ENCODE measurements at places on chromosomes 16 and 17.

DNA sequence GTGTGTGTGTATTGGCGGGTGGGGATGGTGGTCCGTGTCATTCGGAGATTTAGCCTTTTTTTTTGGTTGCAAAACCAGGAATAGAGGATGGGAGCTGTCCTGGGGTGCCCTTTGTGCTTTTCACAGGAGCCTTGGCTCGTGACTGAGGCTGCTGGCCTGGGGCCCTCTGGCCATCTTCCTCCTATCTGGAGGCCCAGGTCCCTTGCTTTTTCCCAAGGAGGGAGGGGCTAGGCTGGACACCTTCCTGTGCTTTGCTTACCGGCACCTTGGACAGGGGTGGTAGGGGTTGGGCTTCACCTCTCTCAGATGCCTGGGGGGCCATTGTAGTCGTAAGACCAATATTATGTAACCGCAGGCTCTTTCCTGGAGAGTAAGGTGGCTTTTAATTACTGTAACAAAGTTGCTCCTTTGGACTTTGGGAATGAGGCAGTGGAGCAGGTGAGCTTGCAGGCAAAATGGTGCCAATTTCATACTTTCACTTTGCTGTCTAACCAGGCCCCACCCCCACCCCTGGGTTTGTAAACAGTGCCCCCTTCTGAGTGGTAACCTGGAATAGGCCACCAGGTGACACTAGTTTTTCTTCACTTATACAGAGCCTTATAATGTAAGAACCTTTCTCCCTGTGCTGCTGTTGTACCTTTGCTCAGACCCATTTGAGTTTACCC, 1.2 kb downstream of the DYNLL2 start:
- DNase-seq, result peak; percentile 55

- DNase-seq, result peak; percentile 56
Observed at GRCh38 chr17:28744104-28744971, 527 bp downstream of the TRAF4 start.

DNA sequence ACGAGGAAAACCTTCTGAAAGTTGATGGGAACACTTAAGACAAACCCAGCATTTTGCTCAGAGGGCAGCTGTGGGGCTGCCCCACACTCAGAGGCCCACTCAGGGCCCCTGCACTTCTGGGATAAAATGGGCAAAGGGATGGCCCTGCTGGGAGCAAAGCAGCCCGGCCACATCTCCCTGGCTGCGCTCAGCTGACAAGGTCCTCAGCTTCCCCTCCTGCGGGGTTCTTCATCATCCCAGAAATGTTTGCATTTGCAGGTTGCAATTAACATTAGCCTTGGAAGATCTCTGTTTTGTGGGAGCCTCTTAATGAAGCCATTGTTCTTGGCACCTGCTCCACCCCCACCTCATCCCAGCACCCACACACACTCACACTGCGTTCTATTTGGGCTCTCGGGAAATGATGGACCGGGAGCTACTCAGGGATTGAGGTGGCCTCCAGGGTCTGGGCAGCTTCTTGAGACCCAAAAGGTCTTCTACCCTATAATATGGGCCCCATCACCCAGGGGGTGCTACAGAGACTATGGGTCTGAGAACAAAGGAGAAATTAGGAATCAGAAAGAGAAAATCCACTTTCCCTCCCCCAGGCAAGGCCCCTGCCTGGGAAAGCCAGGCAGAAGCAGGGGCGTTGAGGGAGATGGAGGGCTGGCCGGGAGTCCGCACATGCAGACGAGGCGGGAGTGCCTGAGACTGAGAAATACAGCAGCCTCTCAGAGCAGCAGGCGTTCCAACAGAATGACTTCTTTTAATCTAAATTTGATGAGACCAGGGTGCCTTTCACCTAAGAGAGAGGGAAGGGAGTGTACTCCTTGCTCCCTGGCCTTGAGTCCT, 53.7 kb upstream of the RPL38 start:
- no peak for DNase-seq

DNA sequence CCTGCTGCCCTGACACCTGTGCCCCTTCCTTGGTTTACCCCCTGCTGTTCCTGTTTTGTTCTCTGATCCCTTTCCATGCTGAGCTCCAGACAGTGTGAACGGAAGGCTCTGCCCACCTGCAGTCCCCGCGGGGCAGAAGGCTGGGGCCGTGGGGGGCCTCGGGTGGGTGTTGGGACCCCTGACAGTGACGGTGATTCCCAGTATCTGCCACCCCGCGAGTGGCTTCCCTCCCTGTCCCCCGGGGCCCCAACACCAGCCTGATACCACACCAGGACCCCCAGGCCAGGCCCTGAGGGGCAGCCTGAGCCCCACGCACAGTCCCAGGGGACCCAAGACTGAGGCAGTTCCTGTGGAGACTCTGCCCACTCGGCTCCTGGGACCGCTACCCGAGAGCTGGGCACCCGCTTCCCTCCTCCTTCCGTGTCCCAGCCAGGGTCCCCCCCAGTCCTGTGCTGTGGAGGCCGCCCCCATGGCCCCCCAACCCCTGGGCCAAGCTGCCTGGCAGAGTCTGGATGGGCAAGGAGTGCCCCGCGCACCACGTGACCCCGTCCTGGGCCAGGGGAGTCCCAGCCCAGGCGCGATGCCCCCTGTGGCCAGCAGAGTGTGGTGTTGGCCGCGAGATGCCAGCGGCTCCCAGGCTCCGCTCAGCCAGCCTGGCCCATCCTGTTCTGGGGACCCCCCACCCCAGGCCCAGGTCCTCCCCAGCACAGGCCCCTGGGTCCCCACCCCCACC, 10.0 kb upstream of the C1QTNF8 start:
- peak; percentile 4 for DNase-seq

DNA sequence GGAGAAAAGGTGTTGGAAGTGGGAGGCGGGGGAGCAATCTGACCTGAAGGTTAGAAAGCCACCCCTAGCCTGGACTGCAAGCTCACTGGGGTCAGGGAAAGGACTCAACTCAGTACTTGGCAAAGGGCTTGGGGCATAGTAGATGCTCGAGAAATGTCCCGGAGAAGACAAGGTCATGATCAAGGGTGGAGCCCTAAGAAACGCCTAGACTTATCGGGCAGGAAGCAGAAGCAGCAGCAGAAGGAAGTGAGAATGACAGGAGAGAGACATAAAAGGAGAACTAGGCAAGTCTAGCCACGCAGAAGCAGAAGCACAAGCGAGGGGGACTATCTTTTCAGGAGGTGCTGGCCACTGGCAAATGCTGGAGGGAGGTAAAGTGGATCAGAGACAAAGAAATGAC, 10.2 kb downstream of the COTL1 start:
- DNase-seq, result no peak

DNA sequence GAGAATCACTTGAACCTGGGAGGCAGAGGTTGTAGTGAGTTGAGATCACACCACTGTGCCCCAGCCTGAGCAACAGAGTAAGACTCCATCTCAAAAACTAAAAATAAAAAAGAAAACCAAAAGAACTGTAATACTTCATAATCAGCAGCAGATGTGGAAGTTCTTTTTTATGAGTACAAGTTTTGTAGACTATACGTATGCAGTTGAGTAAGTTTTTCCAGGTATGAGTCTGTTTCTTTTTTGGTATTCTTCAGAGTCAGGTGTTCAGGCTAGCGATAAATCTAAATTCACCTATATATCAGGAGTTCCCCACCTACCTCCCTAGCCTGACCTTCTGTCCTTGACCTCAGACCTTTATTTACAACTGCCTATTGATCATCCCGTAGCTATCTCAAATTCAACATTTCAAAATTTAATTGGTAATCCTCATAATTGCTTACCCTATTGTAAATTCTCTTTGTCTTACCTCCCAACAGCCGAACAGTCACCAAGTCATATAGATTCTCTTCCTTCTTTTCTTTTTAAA, 10.7 kb downstream of the DCTN5 start:
- DNase-seq, result no peak

DNA sequence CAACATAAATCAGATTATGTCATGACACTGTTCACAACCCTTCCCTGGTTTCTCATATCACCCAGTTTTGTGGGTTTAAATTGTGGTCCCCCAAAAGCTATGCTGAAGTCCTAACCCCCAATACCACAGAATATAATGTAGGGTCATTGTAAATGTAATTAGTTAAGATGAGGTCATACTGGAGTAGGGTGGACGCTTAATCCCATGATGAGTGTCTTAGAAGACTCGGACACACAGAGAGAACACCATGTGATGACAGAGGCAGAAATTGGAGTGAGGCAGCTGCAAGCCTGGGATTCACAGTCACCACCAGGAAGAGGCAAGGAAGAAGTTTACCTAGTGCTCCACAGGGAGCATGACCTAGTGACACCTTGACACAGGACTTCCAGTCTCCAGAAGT, 197.8 kb downstream of the SALL1 start:
- DNase-seq, result no peak

DNA sequence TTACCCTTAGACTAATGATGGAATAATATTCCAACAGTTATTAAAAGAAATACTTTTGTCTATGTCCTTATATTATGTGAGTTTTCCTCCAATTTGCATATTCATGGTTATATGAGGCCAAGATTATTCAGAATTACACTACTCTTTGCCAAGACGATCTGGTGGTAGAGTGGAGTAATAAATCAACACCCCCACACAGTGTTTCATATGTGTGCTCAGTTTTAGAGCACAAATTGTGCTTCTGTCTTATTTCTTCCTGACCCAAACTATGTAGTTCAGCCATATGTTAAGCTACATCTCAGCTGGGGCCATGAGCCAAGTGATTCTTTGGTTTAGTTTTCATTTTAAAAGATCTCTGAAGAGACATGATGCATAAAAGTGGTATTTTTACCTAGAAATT, 26.9 kb upstream of the PPM1E start:
- no peak for DNase-seq

DNA sequence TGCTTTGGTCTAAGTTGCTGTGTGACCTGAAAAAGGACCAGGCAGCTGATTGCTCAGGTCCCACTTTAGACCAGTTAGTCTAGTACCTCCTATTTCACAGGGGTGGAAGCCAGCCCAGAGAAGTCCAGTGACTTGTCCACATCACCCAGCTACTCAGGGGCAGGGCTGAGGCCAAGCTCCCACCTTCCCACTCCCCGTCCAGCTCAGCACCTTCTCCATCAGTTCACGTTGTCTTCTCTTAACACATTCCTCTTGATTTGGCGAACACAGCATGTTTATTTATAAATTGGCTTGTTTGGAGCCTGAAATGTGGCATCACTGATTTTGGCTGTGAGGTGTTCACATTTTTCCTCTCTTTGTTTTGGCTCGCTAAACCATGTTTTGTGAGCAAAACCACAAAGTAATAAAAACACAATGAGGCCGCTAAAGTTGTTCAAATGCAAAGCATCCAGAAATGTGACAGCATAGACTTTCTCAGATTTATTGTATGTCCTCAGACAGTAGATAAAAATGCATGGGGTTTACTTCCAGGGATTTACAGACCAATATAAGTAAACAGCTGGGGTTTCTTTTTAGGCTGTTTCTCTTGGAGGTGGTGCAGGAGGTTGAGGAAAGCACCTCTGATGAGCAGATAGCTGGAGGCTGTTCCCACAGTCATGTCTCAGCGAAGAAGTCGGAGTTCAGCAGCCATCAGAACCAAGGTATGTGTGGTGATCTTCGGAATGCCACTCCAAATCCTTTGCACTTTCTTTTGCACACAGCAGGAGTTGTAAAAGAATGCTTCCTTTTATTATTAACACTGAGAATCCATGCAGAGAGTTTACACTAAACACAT, 88.4 kb downstream of the PLXDC1 start:
- DNase-seq, result no peak

DNA sequence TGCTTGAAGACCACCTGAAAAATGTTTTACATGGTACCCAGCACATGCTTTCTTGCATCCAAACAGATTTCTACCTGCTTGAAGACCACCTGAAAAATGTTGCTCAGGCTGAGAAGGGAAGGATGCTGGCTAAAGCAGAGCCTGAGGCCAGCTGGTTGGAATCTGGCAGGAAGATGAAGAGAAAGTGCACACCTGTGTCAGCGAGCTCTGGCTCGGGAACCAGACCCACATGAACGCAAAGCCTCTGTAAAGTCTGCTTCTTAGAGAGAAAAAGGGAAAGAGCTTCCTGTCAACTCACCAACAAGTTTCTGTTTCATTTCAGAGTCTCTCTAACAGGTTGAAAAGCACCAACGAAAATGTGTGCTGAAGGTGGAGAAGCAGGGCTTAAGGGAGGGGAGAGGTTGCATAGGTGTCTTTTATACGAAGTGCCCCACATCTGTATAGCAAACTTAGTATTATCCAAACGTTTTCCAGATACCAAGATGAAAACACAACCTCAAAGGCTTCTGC, 226.0 kb downstream of the TOX3 start:
- no peak for DNase-seq

DNA sequence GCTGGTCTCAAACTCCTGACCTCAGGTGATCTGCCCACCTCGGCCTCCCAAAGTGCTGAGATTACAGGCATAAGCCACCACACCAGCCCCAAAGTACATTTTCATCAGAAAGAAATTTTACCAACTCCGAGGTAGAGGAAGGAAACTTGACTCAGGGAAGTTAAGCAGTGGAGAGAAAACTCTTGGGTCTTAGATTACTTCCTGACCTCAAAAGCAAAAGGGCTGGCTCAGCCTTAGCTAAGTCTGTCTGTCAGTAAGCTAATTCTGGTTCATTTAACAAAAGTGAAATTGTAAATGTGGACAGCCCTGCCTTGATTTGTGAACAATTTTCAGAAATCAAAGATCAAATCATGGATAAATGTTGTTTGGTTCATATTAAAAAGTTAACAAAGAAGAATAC, 30.6 kb downstream of the MAP2K6 start:
- DNase-seq, result no peak

- DNase-seq, result no peak
Observed at GRCh38 chr17:67265436-67266019, 20.5 kb upstream of the HELZ start.

DNA sequence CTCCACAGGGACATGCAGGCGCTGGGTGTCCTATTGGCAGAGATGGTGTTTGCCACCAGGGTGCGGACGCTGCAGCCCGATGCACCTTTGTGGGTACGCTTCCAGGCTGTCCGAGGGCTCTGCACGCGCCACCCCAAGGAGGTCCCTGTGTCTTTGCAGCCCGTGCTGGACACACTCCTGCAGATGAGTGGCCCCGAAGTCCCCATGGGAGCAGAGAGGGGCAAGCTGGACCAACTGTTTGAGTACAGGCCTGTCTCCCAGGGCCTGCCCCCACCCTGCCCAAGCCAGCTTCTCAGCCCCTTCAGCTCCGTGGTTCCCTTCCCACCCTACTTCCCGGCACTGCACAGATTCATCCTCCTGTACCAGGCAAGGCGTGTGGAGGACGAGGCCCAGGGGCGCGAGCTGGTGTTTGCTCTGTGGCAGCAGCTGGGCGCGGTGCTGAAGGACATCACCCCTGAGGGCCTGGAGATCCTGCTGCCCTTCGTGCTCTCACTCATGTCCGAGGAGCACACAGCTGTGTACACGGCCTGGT, 2.8 kb downstream of the WDR81 start:
- no peak for DNase-seq

- no peak for DNase-seq
Observed at GRCh38 chr17:49577963-49578362, 2.3 kb downstream of the NXPH3 start.

DNA sequence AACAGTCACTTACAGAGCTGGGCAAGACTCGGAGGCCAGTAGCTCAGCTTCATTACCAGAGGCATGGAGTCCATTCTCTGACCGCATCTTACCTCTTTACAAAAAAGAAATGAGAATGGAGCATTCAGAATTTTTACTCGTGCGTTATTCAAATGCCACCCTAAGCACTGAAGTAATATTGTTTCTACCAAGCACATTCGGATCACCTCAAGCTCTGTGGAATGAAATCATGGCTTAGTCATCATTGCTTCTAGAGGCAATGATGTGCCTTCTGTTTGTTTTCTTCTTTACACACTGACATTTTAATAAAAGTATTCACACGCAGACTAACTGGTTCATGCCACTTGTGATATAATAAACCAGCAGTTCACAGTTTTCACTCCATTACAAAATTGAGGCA, 206.8 kb downstream of the PHKB start:
- DNase-seq, result no peak

GRCh38 chr17:920190-920589, 59.4 kb downstream of the NXN start:
- DNase-seq, result no peak
